ENCODE measurements at places on chromosomes 6 and 20. TPM values are rescaled to one million over a fixed set of nuclear protein-coding genes. Genes with fewer than 3 reads are reported as not detected.

- no peak for ATAC-seq
These were observed 16.0 kb downstream of the PCK1 start for GRCh38 chr20:57576617-57577550.

DNA sequence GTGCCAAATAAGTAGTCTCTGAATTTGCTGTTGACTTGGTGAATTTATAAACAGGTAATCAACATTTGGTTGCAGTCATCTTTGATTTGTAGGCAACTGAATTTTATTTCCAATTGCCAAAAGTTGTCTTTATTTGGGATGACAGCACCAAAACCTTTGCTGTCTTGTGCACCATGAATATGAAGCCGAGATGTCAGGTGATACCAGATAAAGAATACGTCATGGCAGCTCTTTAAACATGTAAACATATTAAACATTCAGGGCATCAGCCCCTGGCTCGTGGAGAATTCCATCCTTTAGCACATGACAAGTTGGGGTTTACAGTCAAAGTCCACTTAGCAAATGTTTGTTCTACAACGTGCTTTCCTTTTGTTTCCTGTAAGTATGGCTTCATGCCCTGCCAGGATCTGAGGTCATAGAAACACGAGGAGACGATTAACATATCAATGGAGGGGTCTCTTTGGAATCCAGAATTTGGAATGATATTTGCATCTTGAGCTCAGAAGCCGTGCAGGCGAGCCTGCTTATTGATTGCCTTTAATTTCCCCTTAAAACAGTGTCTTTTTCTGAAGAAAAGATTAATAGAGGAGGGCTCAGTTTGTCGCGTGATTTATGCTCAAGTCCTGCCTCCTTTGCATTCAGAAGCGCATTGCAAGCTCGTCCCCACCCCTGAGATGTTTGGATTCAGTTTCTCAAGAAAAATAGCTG lies 170.2 kb upstream of the ZNF217 start:
- ATAC-seq: no peak

- ATAC-seq: no peak
These were observed 297.4 kb upstream of the HSF2 start for GRCh38 chr6:122102026-122102425.

- ATAC-seq: no peak
These were observed 107.5 kb downstream of the FAXC start for GRCh38 chr6:99241905-99242534.

DNA sequence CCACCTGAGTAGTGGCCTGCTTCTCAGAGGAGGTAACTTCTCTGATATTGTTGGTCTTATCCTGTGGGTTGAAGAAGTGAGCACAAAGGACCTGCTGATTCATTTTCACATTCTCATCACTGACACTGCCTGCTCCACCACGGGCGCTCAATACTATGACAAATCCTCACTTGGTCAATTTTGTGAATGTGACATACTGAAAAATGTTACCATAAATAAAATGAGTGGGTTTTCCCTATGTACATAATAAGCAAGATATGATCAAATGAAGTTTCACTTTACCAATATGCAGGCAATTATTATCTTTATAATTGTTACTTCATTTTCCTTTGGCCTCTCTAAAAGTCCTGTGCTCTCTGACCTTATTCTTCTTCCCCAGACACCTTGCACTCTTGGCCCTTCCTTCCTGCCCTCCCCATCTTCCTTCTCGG lies 71.5 kb upstream of the RIPOR2 start:
- no peak for ATAC-seq

DNA sequence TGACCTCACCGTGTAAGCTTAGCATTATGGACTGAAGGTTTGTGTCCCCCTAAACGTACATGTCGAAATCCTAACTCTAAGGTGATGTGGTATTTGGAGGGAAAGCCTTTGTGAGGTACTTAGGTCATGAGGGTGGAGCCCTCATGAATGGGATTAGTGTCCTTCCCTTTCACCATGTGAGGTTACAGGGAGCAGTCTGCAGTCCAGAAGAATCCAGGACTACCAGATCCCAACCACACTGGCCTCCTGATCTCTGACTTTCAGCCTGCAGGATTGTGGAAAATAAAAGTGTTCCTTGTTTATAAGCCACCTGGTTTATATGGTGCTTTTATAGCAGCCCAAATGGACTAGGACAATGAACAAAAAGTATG lies 73.4 kb downstream of the ZBTB2 start:
- no peak for ATAC-seq

DNA sequence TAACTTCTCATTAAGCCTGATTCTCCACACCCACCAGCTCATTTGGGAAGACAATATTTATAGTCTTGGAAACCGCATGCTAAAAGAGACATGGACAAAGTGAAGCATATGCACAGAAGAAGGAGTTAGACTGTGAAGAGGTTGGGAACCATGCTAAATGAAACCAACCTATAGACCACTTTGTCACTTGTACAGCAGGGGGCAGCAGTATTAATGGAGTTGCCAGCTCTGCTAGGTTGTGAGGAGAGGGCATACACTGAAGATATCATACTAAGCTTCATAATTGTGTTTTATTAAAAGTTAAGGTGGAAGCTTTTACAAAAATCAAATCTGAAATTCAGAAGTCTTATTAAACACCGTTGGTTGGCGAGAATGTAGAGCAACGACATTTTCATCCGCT lies 38.3 kb upstream of the HMGCLL1 start:
- no peak for ATAC-seq

DNA sequence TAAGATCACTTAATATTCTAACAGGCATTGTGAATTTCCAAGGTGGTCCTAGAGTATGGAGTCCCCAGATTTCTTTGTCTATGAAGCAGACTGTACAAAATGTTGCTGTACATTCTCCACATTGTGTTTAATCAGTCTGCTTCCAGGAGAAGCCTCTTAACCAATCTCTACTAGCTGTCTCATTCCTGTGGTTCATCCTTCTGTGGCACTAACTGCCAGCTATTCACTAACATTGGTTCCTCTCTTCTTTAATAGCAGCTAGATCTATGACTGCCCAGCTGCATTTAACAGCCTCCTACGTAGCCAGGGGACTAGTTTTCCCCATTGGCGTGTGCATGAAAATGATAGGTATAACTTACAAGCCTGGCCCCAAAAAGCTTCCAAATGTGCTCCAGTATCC lies 395.4 kb downstream of the SAMD5 start:
- no peak for ATAC-seq

DNA sequence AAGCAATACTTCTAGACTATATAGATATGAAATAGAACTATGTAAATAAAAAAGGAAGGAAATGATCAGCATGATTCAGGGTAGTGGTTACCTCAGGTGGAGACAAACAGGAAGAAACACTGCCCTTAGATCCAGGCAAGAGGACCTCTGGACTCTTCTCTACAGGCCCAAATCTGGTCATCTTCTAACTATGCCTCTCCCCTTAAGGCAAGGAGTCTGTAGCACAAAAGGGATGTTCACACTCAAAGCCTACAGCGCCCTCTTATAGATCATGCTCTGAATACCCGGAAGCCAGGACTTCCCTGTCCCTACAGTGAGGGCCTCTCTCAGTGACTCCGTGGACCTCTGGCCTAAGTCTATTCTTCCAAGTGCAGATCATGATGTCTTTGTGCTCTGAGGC lies 30.4 kb upstream of the HIVEP2 start:
- ATAC-seq: no peak

DNA sequence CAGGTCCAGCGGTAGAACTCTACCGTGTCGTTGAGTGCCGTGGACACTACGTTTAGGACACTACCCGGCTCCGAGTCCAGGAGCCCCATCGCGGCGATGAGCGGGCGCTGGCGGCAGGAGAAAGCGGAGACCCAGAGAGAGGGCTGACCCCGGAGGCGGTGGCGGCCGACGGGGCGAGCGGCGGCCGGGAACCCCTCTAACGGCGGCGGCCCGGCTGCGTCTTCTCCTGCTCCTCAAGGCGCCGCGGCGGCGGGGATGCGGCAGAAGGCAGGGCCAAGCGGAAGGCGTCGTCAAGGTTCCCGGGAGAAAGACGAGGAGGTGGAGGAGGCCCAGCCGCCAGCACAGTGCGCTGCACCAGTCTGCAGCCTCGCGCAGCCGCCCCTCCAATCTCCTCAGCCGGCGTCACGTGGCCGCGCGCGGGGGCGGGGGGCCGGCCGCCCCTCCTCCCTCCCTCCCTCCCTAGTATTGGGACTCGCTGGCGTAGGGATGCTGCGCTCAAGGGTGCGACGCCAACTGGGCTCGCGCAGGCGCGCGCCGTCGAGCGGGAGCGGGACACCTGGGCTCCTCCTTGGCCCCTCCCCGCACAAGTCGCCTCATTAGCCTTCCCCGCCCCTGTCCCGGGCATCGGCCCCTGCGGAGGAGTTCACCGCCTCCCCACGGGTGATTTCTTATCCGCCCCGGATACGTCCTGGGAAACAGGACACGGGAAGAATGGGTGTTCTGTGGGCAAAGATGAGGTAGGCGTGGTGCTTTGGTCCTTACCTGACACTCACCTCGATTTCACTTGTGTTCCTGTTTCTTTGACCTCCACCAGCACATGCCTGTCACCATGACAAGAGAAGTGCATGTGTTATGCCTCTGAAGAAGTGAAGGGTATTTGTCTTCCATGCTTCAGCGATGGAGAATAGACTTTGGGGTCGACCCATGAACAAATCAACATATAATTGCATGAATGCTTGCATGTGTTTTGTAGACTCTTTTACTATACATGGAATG lies at the start of gene ELOVL4:
Gene ELOVL4 (minus strand): TSS at position 363 of the 996 bp plus-strand sequence. CDS start 274 bp downstream, at position 89.
- peak; percentile 88 for ATAC-seq

DNA sequence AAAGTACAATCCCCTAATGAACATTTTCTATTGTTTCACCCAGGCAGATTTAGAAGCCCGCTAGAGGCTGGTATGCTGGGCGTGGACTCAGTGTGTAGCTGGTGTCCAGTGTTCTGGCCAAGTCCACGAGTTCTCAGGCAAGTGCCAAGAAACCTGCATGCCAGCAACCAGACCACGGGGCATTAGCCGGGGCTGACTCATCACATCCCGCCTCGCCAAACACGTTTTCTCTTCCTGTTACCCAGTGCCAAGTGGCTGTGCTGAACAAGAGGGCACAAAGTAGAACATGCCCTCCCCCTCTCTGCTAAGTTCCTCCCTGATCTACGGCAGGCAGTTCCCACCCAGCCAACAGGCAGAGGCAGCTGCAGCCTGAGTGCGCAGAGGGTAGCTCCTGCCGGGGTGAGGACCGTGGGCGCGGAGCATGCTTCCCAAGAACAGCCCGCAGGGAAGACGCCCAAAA lies 29.6 kb downstream of the RAMACL start:
- ATAC-seq: peak; percentile 96

- no peak for ATAC-seq
These were observed 239.2 kb downstream of the KCNQ5 start for GRCh38 chr6:72861059-72861458.

DNA sequence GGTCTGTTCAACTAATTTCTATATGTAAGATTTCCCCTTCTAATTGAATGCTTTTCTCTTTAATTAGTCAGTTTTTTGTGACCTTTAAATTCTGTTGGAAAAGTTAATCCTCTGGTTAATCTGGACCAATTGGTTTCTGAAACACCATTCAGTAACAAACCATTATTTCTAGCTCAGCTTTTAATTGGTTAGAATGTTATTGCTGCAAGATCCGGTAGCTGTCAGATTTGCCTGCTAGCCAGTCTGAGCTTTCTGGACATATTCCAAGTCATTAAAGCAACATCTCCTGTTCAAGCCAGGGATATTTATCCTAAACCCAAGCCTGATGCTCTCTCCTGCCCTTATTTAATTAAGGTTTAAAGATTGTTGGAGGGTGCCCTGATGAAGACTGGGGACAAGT lies 55.1 kb upstream of the FBXL4 start:
- no peak for ATAC-seq

- ATAC-seq: no peak
These were observed 51.3 kb downstream of the PDE7B start for GRCh38 chr6:135902756-135903331.

Gene TPD52L2
- 136 TPM for total RNA-seq

Gene EFHC1
- 27.4 TPM for total RNA-seq

Gene BPIFA1
- not detected for total RNA-seq

Gene NKX2-4
- not detected for total RNA-seq

Gene HFE
- total RNA-seq: 7.9 TPM

Gene LAMP5
- not detected for total RNA-seq

Gene PLCB4
- 52.9 TPM for total RNA-seq
